ENCODE measurements at places on chromosomes 3 and 15.

DNA sequence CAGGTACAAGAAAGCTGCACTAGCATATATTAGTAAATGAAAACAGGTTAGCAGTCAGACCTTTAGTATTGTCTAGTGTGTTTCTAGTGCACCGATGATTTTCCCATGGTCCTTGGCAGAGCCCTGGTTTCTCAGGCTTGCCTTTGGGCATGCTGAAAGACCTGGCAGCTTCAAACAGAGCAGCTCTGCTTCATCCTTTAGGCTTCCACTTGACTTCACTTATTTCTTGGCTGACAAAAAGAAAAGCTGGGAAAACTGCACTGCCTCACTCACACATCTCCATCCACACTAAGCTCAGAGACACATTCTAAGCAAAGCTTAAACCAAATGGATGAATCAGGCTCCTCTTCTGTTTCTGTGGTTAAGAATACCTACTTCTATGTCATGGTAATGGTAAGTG is 374.8 kb upstream of the PDZRN3 start:
- no peak for DNase-seq

GRCh38 chr15:53746101-53746500 is 13.4 kb downstream of the WDR72 start:
- no peak for DNase-seq

DNA sequence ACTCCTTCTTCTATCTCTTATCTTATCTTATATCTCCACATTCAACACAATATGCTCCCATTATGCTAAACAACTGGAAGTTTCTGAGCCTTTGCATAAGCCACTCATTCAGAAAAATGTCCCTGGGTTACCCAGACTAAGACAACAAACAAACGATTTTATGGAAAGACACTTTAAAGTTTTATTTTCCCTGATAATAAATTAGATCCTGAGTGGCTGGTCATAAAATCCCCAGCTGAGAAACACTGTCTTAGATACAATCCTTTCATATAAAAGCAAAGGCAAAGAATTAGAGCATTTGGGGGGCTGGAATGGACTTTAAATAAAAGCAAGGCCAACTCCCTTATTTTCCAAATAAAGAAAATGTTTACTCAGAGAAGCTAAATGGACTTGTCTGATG is 322.3 kb downstream of the GBE1 start:
- DNase-seq = no peak

- DNase-seq = no peak
Observed at GRCh38 chr3:99711351-99711750, 73.0 kb downstream of the COL8A1 start.

DNA sequence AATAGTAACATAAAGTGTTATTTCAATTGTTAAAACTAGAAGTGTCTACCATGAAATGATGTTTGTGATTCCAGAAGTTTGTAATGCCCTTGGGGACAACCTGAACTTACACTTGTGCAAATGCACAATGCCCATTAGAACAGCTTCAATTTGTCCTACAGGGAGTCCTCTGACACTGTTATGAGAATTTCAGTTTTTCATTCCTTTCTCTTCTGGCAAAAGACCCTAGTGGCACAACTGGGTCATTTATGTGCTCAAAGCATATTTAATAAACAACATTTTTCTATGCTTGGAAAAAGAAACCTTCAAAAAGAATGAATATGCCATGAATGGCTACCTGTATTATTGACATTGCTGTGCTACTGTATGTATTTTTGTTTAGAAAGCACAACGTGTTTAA is at the start of gene OR5H1:
TSS of gene OR5H1 (plus strand) at position 301 of the 400 bp plus-strand sequence. CDS start 1,977 bp downstream, outside the sequence.
- no peak for DNase-seq

DNA sequence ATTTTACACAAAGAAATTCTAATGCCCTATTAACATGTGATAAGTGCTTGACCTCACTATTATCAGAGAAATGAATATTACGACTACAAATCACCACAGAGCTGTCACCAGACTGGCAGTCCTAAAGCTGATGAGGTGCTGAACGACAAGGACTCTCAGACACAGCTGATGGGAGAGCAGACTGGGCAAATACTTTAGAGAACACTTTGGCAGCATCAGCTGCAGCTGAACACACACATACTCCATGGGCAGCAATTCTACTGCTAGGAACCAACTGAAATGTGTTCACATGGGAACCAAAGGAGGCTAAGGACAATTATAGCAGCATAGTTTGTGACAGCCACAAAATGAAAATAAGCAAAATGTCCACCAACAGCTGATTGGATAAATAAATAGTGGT is 45.5 kb downstream of the SUSD5 start:
- DNase-seq = no peak

- DNase-seq = no peak
Observed at GRCh38 chr3:94095111-94095510, 32.2 kb downstream of the NSUN3 start.

DNA sequence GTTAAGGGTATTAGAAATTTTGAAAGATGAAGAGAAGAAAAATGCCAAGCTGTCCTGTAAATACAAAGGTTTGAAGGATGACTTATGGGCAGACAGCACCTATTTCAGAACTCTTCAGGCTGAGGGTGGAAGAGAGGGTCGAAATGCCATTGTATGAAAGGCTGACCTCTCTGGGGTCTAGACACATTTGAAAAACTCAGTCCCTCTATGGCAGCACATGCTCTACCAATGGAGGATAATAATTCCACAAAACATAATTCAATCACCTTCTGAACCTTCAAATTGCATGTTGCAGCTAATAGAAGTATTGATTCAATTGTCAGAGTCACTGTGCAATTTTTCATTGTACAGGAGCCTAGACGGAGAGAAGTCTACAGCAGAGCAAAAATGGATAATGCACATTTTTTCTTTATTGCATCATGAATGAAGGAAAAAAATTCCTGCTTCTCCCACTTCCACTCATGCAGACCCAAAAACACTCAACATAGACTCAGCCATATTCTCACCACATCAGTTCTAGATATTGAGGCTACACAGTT is 569.1 kb downstream of the TBL1XR1 start:
- DNase-seq = no peak

DNA sequence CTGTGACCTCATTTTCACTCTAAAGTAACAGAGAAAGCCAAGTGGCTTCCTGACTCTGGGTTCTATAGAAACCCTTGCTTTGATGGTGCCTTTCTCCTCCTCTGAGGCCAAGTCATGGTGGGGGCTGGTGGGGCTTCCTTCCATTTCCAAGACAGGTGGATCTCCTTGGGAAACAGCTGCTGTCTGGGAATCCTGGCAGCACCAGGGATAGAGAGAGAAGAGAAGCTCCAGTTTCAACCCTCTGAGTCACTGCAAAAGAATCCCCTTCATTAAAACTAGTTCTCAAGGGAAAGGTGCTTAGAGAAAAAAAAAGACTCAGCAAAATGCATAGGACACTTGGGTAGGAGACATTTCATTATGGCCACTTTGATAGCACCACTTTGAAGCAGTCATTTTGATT is 614.4 kb downstream of the FHIT start:
- DNase-seq = no peak

DNA sequence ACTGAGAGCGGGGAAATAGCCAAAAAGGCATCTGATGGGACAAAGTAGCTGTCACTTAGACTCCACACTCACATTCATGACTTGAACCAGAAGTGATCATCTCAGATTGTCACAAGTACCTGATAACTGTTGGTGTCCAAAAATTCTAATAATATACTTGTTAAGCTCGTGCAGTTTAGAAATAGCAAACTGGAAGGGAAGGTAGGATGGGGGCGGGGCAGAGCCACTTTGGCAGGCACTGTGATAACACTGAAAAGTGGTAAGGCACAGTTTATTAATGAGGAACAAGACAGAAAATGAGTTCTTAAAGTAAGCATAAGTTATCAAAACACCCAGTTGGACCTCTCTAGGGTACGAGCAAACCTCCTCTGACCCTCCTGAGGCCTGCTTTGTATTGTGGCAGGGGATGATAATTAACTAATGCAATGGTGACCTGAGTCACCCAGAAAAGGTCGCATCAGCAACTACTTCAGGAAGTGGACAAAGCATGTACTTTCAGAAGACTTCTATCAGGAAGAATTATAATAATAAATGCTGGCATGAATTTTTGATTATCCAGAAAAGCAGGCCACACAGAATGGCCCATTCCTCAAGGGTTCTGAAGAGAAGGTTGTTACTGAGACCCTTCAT is 54.4 kb downstream of the ADCY5 start:
- no peak for DNase-seq

DNA sequence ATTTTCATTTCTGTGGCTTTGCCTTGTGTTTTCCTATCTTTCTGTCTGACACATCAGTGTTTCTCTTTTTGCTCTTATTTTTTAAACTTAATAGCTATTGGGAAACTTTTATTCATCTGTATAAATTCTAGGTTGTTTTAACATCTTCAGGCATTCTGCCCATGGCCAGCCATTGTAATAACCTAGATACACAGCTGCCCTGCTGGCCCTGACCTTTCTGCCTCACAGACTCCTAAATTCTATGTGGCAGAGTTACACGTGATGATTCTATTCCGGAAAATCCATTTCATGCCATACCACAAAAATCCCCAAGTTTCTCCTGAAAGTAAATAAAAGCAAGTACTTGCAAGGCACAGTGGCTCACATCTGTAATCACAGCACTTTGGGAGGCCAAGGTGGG is 150.1 kb downstream of the UACA start:
- no peak for DNase-seq

DNA sequence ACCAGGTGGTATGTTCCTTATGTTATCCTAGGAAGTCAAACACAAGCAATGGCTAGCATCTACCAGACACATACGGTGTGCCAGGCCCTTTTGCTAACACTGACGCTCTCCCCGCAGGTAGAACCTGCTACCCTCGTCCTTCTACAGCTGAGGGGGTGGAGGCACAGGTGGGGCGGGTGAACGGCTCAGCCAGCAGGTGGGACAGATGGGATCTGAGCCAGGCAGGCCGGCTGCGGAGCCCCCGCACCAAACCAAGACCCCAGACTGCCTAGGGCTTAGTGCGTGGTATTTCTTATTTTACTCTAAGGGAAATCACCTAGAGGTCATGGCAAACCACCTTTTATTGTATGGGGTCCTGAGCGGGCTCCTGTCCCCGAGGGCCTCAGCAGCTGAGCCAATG is 53.9 kb upstream of the PCSK6 start:
- no peak for DNase-seq

- no peak for DNase-seq
Observed at GRCh38 chr15:86935841-86936240, 856.2 kb downstream of the AGBL1 start.

DNA sequence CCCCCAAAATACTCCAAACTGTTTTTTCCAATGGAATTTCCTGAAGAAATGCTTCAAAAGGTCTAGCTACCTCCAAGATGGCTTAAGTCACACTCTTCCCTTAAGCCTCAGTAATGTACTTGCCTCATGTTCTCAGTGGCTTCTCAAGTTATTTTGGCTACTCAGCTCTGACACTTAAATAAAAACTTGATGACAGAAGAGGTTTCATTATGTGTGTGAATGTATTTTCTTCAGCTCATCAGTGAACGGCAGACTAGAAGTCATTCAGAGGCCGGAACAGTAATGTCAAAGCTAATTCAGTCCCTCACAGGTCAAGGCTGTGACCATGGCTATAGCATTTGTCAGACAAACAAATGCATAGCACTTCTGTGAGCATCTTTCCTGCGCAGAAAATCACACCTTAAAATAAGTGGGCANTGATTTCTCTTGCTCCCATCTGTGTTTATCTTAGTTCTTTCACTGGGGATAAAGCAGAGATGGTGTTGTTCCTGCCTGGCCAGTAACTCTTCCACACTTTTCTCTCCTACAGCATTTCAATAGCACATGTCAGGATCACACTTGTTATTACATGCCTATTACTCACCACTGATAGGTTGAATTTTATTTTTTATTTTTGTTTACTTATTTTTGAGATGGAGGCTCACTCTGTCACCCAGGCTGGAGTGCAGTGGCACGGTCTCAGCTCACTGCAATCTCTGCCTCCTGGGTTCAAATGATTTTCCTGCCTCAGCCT is 68.5 kb upstream of the PLCL2 start:
- no peak for DNase-seq

DNA sequence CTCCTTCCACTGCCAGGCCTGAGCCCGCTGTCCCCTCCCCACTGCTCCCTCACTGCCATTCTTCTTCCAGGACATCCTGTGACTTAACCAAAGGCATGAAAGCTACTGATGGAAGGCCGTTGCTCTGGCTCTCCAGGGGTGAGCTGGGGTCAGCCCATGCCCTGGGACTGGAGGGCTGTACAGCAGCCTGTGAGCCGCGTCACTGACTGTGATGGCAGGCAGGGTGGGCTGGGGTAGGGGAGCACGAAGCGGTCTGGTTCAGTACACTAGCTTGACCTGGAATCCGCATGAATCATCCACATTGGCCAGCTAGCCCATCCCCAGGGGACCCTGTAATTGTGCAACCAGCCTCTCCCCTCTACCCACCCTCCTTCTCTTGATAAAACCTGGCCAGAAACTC is 30.8 kb downstream of the CORO2B start:
- no peak for DNase-seq

DNA sequence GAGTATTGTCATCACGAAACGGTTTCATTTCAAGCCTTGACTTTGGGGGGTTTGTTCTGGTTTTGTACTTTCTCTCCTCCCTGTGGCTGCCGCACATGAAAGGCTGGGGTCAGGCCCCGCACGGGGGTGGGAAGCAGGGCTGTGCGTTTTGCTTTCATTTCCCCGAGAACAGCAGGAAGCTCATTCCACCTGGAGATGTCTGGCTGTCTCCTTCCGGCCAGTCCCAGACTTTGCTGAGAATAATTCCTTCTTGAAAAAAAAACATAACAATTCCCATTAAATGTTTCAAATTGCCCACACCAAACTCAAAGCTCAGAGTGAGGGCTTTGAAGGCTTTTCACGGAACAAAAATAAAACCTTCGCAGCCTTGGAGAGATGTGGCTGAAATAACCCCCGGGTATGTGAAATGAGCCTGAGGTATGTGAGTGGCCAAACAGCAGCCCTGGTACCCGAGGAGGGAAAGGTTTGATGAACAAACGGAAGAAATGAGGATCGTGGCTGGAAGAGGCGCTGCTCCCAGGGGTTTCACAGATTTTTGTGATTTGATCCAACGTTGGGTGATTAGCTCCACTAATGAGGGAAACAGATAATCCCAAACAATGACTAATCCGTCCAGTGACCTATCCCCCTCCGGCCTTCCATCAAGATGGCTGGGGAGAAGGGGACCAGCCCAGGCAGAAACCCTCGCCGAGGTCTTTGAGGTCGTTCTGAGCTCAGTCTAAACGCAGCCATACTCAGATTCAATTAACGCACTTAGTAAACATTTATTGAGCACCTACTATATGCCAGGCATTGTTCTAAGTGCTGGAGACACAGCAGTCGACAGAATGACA is 126.9 kb upstream of the MEF2A start:
- no peak for DNase-seq

DNA sequence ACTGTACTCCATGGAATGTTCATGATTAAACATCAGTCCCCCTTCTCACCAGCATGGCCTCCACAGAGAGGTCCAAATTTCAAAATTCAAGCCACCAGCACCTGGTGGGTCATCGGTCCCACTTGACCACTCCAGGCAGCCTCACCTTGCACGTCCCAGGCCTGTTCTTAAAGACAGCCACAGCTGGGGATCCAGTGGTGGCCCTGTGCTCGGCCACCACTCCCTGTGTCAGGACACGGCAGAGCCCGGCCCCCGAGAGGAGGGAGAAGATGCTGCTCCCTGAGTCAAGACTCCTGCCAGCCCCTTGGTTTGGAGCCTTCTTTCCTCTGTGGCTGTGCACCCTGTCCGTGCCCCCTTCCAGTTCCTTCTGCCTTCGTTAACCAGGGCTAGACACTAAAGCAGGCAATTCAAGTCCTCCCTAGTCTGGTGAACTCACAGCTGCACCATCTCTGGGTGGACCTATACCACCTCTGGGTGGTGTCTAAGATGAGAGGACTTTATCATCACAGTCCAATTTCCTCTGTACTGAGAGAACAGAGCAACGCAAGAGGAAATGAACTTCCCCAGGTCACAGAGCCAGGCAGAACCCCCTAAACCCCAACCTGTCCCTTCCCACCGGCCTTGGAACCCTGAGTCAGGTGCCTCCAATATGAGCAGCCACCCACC is 97.1 kb downstream of the MEGF11 start:
- DNase-seq = no peak
